ENCODE measurements at places on chromosomes 7 and 10.

GRCh38 chr10:11593612-11594011 lies 17.8 kb downstream of the USP6NL start:
- no peak for DNase-seq

DNA sequence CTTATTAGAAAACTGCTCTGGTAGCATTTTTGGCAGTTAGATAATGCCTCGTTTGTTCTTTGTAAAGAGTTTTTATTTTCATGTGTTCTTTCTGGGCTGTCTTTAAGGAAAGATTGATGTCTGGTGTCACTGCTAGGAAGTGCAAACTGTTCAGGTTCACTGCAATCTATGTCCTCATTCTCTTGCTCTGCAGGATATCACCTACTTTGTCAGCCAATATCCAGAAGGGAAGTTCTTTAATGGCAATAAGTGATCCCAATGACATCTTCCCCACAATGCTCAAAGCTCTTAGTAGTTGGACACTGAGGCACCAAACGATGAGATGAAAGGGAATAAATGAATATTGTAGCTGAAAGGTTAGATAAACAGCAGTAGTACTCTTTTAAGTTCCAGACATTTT lies 115.1 kb downstream of the AGMO start:
- DNase-seq: no peak

- DNase-seq: no peak
Measured at GRCh38 chr7:22677680-22678079, 49.3 kb upstream of the IL6 start.

GRCh38 chr7:42096268-42096667 lies 140.7 kb downstream of the GLI3 start:
- no peak for DNase-seq

GRCh38 chr7:12649348-12649747 lies 38.1 kb upstream of the ARL4A start:
- DNase-seq: no peak

- DNase-seq: no peak
Measured at GRCh38 chr7:4077980-4078379, 604.1 kb upstream of the FOXK1 start.

- no peak for DNase-seq
Measured at GRCh38 chr7:130289478-130289877, 3.5 kb upstream of the CPA4 start.

- DNase-seq: no peak
Measured at GRCh38 chr7:5431560-5432015, 8.0 kb upstream of the TNRC18 start.

GRCh38 chr7:123649964-123650363 lies 5.7 kb upstream of the LMOD2 start:
- no peak for DNase-seq

DNA sequence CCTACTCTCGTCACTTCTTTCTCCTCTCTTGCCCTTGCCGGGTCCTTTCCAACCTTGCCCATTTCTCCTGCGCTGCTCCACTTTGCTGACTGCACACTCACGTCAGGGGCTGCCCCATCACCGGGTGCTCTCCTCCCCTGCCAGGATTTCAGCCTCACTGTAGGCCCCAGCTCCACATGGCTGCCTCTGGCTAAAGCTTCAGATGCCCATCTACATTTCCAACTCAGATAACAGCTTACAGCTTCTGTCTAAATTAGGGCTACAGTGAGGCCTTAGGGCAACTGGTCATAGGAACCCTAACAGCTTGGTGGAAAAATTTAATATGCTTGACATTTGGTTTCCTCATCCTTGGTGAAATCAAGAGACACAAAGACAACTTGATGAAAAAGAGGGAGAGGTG lies 25.9 kb downstream of the C10orf120 start:
- DNase-seq: no peak

DNA sequence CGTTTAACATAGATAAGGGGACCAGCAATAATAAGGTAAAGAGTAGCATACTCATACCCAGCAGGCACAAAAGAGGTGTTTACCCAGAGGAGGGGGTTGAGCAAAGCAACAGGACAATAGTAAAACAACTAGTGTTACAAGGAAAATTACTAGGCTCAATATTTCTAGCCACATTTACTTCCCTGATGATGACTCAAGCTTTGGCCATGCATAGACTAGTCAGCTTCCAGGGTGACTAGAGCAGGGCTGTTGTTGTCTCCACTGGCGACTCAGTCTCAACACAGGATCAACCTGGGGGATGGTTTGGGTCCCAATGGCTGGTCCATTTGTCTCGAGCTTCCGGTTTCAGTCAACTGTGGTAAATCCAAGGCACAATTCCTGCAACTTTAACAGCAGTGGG lies 217.7 kb upstream of the KCND2 start:
- no peak for DNase-seq

DNA sequence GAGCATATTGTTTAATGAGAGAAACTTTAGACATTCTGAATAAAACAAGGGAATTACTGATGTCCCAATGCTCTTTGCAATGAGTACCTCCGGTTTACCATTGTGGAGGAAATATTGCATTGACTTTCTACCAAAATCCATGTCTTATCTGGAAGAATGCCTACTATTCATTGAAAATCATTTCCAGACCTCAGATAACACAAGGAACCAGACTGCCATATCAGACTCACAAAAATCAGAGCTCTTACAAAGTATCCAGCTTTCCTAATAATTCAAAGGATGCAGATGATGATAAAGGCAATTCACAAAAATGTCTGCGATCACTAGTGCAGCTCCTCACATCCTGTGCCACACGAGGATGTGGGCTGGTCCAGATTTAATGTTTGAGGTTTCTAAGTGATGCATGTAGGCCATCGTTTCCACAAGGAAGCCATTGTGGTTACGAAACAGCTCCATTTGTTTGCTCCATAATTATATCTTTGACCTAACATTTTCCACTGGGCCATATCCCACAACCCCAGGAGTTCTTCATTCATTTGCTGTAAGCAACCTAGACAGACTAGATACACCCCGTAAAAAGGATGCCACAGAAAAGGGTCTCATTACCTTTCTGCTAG lies 831.1 kb upstream of the C7orf33 start:
- no peak for DNase-seq

DNA sequence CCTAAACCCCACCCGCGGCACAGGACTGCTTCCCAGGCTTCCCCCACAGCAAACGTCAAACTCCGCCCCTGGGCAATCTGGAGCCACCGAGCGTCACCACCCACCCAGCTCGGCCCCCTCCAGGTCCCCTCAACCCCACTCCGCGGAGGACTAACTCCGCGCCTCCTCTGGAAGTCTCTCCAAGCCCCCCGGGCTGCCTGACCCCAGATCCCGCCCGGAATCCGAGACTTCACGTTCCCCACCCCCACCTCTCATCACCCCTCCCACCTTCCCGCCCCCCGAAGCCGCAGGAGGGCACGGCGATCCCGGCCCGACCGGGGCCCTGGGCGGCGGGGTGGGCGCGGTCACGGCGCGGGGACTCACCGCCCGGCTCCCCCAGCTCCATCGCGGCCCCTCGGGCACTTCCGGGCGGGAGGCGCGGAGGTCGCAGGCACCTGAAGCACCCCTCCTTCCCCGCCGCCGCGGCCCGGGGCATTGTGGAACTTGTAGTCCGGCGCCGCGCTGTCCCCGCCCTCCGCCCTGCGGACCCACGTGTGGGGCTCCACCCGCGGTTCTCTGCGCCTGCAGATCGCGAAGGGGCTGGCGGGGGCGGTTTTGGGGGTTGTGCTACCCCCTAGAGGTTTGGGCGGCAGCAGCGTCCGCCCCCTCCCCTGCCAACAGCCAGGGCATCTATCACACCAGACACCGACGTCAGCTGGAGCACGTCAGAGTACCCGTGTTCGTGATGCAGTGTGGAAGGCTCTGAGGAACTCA lies at the start of gene TMUB1:
Gene TMUB1 (minus strand): TSS at position 423 of the 753 bp plus-strand sequence. CDS start 930 bp downstream, outside the sequence.
- DNase-seq: peak; percentile 87

DNA sequence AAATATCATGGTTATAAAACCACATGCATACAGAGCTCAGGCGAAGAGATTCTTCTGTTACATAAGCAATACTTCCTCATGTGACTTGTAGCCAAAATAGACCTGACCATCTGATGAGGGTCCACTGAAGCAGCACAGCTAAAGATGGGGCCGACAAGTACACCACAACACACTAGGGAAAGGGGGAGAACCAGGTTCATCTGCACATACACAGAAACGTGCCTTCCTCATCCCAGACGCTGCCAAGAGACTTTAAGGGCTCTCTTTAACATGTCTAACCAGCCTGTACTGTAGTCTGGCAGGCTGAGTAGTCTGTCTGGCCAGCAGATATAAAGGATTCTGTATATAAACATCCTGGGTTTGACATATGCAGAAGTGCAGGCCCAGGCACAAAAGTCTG lies 30.3 kb downstream of the ERCC6 start:
- DNase-seq: no peak

DNA sequence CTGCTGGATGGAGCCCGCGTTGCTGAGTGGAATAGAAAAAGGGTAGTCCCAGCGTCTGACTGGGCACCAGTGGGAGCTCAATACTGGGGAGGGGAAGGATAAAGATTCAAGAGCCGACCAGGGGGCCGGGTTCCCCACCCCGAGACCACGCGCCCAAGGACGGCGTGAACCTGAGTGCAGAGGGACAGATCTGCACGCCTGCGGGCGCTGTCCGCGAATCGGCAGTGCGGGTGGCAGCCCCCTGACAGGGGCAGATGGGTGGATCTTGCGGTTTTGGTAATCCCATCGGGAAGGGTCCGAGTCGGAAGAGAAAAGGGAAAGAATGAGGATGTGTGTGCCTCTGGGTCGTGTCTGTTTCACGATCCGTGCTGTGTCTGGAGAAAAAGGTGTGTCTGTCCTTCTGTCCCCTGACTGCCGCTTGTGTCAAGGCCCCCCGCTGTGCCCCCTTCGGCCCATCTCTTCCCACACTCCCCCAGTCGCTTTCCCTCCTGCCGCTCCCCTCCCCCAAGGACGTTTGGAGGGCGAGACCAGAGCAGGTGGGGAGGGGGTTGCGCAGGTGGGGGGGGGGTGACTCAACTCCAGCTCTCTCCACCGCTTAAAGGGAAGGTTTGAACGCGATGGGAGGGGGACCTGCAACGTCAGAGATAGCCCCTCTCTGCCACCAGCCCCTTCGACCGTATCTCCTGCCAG lies 734 bp upstream of the VGF start:
- no peak for DNase-seq

DNA sequence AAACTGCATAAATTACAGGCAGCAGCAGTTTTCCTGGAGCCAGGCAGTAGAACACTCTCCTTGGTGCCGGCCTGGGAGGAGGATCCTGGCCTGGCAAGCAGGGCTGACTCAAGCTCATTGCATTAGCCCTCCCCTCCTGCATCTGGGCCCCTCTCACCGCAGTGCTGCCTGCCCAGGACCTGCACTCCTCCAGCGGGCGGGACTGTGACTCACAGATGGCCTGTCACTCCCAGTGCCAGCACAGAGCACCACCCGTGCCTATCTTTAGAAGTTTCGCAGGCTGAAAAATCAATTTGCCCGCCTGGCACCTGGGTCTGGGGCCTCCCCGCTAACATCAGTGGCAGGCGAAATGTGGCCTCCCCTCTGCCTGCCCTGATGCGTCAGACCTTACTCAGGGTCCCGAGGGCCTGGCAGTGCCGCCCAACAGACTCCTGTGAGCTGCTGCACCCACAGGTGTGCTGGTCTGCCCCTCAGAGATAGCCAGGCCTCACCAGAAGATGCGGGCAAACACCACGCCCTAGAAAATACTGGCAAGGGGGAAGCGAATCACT lies 123.8 kb downstream of the KCNMA1 start:
- no peak for DNase-seq

DNA sequence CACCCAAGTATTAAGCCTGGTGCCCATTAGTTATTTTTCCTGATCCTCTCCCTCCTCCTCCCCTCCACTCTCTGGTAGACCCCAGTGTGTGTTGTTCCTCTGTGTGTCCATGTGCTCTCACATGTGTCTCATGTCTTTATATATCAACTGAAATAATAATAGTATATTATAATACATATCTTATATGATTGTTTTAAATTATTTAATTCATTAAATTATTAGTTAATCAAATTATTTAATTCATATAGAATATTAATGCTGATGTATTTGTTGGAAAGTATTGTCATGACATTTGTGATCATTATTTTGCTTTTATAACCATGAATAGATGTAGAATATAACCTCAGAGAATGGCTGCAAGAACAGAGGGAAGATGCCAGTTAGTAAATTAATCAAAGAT lies 647.5 kb downstream of the SORCS3 start:
- DNase-seq: no peak

GRCh38 chr7:100566018-100566531 lies 7.6 kb downstream of the SAP25 start:
- no peak for DNase-seq

DNA sequence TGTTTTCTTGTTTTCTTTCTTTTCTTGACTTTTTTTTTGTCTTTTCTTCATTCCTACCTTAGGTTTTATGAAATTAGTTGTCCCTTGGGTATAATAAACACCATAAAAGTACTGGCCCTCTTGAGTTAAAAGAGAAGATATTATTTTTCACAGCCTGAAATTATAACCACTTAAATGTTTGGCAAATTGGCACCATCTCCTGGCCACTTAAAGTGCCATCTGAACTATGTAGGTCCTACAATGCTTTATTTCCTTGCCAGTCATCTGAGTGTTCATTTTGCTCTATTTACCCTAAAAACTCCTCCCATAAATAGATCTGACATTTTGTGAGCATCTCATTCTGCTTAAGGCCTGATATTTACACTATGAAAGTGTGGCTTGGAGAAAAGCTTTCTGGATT lies 98.9 kb upstream of the PRKCQ start:
- no peak for DNase-seq

DNA sequence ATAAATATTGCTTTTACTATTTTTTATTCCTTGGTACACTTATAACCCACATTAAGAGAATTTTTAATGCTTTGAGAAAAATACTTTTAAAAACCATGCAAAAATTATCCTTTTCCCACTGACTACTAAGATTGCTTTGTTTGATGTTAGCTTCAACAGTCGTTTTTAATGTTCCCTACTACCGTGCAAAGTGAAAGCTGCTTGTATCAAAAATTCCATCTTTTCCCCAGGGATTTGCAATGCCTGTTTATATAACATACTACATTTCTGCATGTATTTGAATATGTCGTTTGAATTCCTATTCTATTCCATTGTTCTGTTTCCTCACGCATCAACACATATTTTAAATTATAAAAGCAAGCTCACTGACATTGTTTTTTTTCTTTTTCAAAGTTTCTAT lies 54.4 kb downstream of the TFPI2 start:
- DNase-seq: no peak
